ENCODE measurements at places on chromosomes 11 and 22.

GRCh38 chr11:19426756-19427403, 186.1 kb upstream of the E2F8 start:
- no peak for DNase-seq

DNA sequence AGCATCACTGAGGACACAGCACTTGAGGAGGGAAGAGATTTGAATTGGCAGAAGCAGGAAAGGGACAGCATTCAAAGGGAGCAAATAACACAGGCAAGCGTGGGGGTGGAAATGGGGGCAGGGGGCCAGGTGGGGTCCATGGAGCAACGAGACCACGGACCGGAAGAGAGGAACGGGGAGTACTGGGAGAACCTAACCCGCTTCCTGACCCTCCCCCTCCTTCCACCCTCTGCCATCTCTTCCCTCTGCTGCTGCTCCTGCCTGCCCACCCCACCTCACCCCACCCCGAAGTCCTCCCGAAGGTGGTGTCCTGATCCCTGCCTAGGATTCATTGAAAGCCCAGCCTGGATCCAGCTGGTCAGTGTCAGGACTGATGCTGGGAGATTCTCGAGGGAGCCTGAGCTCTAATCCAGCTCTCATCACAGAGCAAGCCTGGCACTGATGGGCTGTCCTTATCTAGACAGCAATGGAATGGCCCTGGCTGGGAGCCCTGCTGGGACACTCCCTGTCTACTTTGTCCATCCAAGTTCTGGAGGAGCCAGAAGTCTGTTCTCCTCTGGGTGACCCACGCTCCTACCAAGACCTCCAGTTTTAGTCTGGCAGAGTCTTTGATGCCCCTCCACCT, 105.0 kb downstream of the TRIM29 start:
- DNase-seq: no peak

- no peak for DNase-seq
Measured at GRCh38 chr11:114621950-114622809, 26.6 kb upstream of the NXPE4 start.

DNA sequence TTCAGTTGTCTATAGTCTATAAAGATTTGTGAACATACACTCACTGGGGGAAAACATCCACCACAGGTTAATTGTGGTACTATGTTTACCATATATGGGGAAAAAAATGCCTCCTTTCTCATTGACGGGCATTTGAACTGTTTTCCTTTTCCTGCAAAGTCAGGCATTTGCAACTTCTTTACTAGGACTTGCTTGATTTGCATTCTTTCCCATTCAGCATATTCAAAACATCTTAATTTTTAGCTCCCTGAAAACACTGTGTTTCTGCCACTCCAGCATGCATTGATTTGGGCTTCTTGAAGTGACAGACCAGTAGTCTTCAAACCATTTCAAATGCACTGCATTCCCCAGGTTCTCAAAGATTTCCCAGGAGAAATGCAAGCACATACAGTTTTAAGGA, 67.6 kb downstream of the INSC start:
- DNase-seq: no peak

- DNase-seq: no peak
Measured at GRCh38 chr22:23098230-23098705, 27.9 kb downstream of the GNAZ start.

GRCh38 chr11:70739811-70740487, 341.6 kb downstream of the CTTN start:
- no peak for DNase-seq

DNA sequence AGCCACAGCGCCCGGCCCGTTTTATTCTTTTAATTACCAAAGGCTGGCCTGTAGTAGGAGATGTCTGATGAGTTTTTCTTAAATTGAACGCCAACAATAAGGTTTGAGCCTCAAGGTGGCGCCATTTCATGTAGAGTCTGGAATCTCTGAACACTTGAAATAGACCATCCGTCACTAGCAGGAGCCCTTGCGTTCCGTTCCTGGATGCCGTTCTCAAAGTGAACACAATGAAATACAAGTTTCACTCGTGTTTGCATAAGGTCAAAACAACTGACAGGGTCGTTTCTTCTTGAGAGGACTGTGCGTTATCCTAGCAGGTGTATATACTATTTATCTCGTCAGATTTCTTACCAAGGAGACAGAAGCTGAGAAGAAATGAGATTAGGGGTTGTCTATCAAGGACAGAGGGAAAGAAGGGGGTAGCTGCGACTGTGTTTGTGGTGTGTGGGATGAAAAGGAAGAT, 18.7 kb upstream of the SCGB1D1 start:
- peak; percentile 85 for DNase-seq
